ENCODE measurements at places on chromosomes 5 and 9. TPM values are rescaled to one million over a fixed set of nuclear protein-coding genes. Genes with fewer than 3 reads are reported as not detected.

- no peak overlapping the region for H3K27ac ChIP-seq
- H3K4me1 ChIP-seq: no peaks in the 10 kb centered on the region
- H3K27me3 ChIP-seq: no peaks in the 10 kb centered on the region
- H3K4me3 ChIP-seq: no peak overlapping the region
These were observed 121.5 kb upstream of the SPRY4 start for GRCh38 chr5:142446131-142446959.

- no peaks in the 10 kb centered on the region for H3K27me3 ChIP-seq
- H3K4me3 ChIP-seq: no peak overlapping the region
- peaks cover 40% of the 10 kb centered on the region for H3K4me1 ChIP-seq
- DNase-seq: peak; percentile 21
These were observed 23.4 kb downstream of the WNK2 start for GRCh38 chr9:93207326-93207814.

DNA sequence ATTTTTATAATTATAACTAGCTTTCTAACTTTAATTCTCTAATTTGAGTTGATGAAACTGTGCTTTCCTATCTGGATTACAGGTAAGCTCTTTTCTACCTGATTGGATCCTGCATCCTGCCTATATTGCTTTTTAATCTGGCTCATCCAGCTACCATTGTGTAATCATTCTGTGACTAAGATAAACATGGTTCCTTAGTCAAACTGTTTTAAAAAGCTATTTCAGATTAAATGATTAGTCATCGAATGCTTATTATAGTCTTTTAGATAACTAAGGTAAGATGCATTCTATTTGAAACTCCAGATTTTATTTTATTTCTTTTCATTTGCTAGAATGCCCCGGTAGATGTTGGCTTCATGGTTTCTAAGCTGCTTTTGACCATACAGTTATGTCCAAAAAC lies 50.7 kb downstream of the ICE1 start:
- no peaks in the 10 kb centered on the region for H3K36me3 ChIP-seq
- no peak for DNase-seq
- no peak overlapping the region for H3K4me3 ChIP-seq
- no peaks in the 10 kb centered on the region for H3K4me1 ChIP-seq
- H3K27me3 ChIP-seq: no peaks in the 10 kb centered on the region

- H3K27me3 ChIP-seq: no peaks in the 10 kb centered on the region
- H3K27ac ChIP-seq: no peak overlapping the region
- no peaks in the 10 kb centered on the region for H3K36me3 ChIP-seq
- no peak overlapping the region for H3K4me3 ChIP-seq
- no peaks in the 10 kb centered on the region for H3K4me1 ChIP-seq
These were observed 168.5 kb downstream of the HMHB1 start for GRCh38 chr5:143980506-143980905.

- peaks cover 8% of the 10 kb centered on the region for H3K36me3 ChIP-seq
- no peak overlapping the region for H3K4me3 ChIP-seq
- DNase-seq: no peak
- peak overlapping the region; percentile 68 for H3K27ac ChIP-seq
These were observed 385 bp downstream of the LTC4S start for GRCh38 chr5:179794171-179794570.

- H3K4me3 ChIP-seq: no peak overlapping the region
- H3K4me1 ChIP-seq: no peaks in the 10 kb centered on the region
- H3K36me3 ChIP-seq: no peaks in the 10 kb centered on the region
- no peaks in the 10 kb centered on the region for H3K27me3 ChIP-seq
- H3K27ac ChIP-seq: no peak overlapping the region
- DNase-seq: no peak
These were observed 163.7 kb downstream of the ALDH1A1 start for GRCh38 chr9:72788966-72789735.

- H3K27me3 ChIP-seq: no peaks in the 10 kb centered on the region
- H3K4me3 ChIP-seq: no peak overlapping the region
- no peak overlapping the region for H3K27ac ChIP-seq
- H3K36me3 ChIP-seq: peaks cover 4% of the 10 kb centered on the region
- no peak for DNase-seq
- H3K4me1 ChIP-seq: no peaks in the 10 kb centered on the region
These were observed 11.6 kb downstream of the BNIP1 start for GRCh38 chr5:173155912-173156311.

GPR150 gene
- total RNA-seq: 0.61 TPM

HTR1A gene
- total RNA-seq: not detected

SMU1 gene
- total RNA-seq: 10.3 TPM

GLRA1 gene
- total RNA-seq: 0.79 TPM

C9 gene
- total RNA-seq: not detected

SLC1A3 gene
- 5.5 TPM for total RNA-seq

SEMA6A gene
- total RNA-seq: 13.9 TPM

PRRC1 gene
- total RNA-seq: 46.6 TPM

TXNDC8 gene
- not detected for total RNA-seq
